Gastrocnemius medialis (tissue), 4 donors: ENCODE measurements at places on chromosomes 3 and 15.

DNA sequence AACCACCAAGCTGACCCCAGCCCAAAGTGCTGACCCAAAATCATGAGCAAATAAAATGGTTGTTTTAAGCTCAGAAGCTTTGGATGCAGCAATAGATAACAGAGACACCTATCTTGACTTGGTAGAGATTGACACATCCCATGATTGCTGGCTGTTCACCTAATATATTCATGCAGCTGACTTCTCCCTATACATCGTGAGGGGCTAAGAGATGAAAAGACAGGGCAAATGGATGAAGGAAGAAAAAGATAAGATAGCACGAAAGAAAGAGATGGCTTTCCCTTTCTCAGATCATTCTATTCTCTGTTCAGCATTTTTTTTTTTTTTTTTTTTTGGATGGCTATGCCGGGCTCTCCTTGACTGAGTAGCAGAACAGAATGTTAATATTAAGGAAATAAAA lies 141.5 kb upstream of the ADAMTS9 start:
- no peak for DNase-seq

DNA sequence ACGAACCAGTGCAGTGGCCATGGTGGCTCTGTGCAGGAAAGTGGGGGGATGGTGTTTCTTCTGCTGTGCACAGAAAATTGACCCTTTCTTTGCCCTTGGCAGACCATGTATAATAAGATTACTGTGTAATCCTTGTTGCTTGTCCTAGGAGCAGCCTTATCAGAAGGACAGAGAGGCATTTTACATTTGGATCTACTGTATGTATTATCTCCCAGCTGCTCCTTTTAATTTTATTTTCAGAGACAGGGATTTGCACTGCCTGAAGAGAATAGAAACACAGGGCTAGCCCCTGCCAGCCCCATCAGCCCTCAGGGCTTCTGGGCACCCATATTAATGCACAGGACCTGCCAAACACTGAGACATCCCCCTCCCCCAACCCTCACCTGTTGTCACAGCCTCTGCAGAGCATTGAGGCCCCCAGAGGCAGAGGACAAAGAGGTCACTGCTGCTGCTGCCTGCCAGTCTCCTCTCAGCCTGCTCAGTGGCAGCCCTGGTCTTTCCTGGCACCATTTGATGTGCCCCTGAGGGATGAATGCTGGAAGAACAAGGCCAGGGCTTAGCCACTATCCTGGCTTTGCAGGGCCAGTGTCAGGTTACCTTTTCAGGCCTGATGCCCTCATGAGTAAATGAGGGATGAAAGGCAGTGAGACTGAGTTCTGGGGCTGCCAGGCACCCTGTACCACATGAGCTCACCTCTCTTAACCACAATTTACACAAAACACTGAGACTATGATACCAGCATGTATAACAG lies 533.4 kb downstream of the NTRK3 start:
- DNase-seq, result no peak

GRCh38 chr3:52463416-52463815 lies 8.0 kb downstream of the NISCH start:
- no peak for DNase-seq

- DNase-seq, result no peak
Observed at GRCh38 chr3:57706462-57706861, 13.6 kb upstream of the DENND6A start.

GRCh38 chr3:120369037-120369467 lies 19.9 kb upstream of the LRRC58 start:
- no peak for DNase-seq

DNA sequence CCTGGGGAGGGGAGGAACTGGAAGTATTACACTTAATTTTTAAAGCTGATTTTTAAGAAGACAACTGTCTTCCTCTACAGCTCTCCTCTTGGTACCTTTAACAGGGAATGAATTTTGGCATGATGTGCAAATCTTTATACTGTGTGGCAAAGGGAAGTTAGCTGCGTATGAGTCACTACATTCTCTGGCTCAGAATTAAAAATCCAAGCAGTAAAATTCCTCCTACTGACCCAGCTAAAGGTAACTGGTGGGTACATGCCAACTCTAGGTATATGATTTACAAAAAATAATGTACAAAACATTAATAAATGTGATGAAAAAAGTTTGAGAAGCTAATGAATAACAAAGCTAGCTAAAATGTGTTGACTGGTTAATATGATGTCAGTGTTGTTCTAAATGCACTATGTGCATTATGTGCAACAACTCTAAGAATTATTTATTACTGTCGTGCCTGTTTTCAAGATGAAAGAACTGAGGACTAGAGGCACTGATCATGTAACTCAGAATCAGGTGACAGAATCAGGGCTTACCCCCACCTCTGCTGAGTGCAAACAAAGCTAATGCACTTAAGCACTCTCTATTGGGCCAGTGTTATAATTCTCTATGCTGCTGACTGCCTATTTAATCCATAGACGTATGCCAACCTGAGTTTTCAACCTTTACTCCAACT lies 194.7 kb upstream of the CADPS start:
- no peak for DNase-seq

DNA sequence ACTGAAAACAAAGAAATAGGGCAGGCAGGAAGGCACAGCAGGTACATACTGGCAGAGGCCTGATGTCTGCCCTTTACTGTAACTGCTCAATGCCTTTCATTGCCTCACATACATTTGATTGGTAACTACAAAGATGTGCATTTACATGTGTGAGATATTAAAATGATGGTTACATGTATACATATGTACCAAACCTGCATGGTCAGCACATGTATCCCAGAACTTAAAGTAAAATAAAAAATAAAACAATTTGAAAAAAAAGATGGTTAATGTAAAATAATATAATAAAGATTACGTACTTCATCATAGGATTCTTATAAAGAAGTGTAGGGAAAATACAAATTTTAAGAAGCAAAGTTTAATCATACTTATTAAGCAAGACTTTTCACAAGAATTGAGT lies 15.1 kb downstream of the SSR3 start:
- DNase-seq, result no peak

DNA sequence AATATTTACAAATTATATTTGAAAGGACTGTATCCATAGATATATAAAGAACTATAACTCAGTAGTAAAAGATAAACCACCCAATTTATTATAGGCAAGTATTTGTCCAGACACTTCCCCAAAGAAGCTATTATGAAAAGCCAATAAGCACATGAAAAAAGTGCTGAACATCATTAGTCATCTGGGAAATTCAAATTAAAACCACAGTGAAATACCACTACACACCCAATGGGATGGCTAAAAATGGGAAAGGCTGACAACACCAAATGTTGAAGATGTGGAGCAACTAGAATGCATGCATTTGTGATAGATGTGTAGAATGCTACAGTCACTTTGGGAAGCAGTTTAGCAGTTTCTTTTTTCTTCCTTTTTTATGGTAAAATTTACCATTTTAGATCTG lies 147.0 kb downstream of the PDE8A start:
- no peak for DNase-seq

DNA sequence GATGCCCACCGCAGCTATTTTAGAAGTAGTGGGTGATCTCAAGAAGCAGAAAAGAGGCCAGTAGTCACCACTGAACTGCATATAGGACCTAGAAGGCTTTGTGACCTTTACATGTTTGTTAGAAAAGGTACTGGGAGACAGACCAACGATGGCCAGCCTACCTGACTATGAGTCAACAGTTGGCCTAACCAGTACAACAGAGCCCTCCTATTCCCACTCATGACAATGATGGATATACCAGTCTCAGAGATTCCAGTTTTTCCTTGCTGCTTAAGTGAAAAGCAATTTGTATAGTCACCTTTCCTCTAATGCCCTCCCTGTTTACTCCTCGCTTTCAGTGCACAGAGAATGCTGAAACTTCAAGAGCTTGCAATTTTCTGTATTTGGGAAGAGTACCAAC lies 86.6 kb upstream of the PPIB start:
- no peak for DNase-seq

GRCh38 chr3:128488991-128489673 lies 3.9 kb downstream of the GATA2 start:
- no peak for DNase-seq

- DNase-seq, result no peak
Observed at GRCh38 chr3:159664006-159664405, 324.6 kb upstream of the IL12A start.

GRCh38 chr15:92848852-92849598 lies 51.1 kb upstream of the CHD2 start:
- DNase-seq, result no peak

DNA sequence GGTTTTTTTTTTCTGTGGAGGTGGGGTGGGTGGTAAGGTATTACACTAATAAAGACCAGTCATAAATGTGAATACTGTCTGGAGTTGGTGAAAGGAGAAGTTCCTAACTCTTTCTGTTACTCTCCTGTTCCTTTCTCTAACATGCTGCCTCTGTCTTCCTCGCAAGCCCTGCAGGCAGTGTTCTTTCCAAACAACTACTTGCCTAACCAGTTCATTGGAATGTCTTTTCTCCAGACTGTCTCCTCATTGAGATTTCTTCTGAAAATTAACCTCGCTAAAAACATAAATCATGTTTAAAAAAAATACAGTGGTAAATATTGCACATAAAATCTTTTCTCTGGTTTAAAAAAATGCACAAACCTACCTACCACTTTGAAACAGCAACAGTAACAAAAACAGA lies 135.2 kb downstream of the TP63 start:
- no peak for DNase-seq

DNA sequence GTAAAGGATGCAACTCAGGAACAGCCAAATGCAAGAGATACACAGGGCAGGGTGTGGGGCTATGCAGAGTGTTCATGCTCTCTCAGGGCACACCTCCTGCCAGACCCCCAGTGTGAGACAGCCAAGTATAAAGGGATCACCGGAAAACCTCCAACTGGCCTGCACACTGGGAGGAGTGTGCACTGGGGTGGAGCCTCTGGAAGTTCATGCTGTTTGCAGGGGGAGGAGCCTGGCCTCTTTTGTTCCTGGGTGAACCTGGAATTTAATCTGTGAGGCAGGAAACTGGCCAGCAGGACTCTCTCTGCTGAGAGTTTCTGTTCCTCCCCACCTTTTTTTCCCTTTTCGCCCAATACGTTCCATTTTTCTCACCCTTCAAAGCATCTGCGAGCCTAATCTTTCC lies 204.1 kb downstream of the WNT5A start:
- no peak for DNase-seq

GRCh38 chr3:72791161-72791560 lies 57.1 kb downstream of the SHQ1 start:
- no peak for DNase-seq

GRCh38 chr15:39132070-39132469 lies 448.8 kb upstream of the THBS1 start:
- DNase-seq, result no peak

DNA sequence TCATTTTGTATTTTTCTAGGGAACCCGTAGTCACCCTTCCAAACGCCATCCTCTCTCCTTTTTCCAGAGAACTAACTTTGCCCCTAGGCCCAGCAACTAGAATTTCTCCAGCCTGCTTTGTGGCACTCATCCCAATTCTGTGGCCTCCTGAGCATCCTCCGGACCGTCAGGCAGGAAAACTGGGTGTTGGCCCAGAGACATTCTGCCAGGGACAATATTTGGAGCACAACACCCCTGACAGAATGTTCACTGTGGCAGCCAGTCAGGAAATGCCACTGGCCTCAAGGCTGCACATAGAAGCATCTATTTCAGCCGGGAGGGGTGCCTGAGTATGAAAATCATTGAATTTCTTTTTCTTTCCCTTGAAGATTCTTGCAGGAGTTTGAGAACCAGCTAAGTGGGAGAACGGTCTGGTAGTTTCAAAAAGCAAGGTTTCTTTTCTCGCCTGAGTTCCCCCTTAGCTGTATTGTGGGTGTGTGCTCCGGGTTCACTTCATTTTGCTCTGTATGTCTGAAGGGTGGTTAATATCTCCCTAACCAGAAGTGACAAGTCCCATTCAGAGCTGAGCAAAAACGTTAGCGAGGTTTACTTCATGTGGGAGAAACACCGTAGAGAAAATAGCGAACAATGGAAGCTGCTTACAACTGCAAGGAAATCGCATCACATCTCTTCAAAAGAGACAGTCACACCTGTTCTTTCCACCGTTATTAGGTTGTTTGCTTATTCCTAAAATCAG lies 108.1 kb upstream of the TPM1 start:
- DNase-seq, result no peak

DNA sequence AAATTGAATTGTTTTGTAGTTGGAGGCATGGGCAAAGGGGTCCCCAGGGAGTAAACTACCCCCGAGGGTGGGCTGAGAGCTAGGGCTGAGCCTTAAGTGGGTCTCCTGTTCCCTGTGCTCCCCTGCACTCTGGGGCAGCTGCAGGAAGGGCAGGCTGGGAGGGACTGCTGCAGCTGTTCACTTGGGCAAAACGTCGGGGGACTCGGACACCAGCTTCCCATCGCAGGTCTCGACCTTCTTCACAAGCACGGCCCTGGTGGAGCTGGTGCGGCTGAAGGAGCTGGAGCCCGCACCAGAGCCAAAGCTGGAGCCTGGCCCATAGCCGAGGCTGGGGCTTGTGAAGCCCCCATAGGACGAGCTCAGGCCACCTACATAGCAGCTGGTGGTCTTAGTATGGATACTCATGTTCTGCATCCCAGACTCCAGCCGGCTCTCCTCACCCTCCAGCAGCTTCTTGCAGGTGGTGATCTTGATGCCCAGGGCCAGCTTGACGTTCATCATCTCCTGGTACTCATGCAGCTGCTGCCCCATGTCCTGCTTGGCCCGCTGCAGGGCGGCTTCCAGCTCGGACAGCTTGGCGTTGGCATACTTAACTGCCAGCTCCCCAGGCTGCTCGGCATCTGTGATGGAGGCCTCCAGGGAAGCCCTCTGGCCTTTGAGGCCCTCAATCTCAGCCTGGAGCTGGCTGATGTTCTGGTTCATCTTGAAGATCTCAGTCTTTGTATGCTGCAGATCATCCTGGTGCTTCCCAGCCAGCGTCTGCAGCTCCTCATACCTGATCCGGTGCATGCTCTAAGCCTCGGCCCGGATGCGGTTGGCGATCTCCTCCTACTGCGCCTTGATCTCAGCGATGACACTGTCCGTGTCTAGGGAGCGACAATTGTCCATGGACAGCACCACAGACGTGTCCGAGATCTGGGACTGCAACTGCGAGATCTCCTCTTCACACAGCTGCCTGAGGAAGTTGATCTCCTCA lies 423.5 kb upstream of the ARPP21 start:
- no peak for DNase-seq

DNA sequence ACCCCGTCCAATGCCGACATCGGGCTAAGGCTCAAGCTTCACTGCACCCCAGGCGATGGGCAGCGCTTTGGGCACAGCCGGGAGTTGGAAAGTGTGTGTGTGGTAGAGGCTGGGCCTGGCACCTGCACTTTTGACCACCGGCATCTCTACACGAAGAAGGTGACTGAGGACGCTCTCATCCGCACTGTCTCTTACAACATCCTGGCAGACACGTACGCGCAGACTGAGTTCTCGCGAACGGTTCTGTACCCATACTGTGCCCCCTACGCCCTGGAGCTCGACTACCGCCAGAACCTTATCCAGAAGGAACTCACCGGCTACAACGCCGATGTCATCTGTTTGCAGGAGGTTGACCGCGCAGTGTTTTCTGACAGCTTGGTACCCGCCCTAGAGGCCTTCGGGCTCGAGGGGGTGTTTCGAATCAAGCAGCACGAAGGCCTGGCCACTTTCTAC lies 1.0 kb downstream of the PDE12 start:
- DNase-seq, result peak; percentile 16

- DNase-seq, result no peak
Observed at GRCh38 chr3:183018421-183019192, 38.3 kb upstream of the DCUN1D1 start.

- no peak for DNase-seq
Observed at GRCh38 chr15:40368719-40369473, 10.9 kb downstream of the DISP2 start.
